Umbilical cord (tissue), 2 donors: ENCODE measurements at places on chromosomes 1 and 21. TPM values are rescaled to one million over a fixed set of nuclear protein-coding genes. Genes with fewer than 3 reads are reported as not detected.

GRCh38 chr1:241007668-241008067 lies 349.3 kb downstream of the RGS7 start:
- DNase-seq, result no peak

The CR1 gene
- 10.1 TPM for total RNA-seq

The PBX1 gene
- 119 TPM for total RNA-seq

GRCh38 chr1:59218521-59219236 lies 78.2 kb upstream of the FGGY start:
- DNase-seq, result no peak

- no peak for DNase-seq
Measured at GRCh38 chr21:41778930-41779600, 12.2 kb upstream of the RIPK4 start.
